Substantia nigra (tissue), 51 donors: ENCODE measurements at places on chromosomes 1 and 21.

- DNase-seq: no peak
These were observed 642 bp downstream of the MLLT11 start for GRCh38 chr1:151060657-151061421.

- no peak for DNase-seq
These were observed 26.7 kb upstream of the DIP2A start for GRCh38 chr21:46431884-46432488.

DNA sequence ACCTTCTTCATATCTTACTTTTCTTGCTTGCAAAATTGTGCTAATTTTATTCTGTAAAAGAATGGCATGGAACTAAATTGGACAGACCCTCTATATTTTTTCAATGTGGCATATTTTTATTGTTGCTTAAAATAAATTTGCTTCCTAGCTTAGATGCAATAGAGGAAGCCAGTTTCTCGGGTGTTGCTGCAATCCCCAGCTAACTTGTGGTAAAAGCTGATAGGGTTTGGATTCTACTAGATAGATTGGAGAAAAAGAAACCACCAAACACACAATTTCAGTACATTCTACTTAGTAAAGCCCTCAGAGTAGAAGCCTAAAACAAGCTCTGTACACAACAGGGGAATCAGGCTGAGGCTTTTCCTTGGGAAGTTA lies 49.5 kb upstream of the GCLM start:
- DNase-seq: no peak

DNA sequence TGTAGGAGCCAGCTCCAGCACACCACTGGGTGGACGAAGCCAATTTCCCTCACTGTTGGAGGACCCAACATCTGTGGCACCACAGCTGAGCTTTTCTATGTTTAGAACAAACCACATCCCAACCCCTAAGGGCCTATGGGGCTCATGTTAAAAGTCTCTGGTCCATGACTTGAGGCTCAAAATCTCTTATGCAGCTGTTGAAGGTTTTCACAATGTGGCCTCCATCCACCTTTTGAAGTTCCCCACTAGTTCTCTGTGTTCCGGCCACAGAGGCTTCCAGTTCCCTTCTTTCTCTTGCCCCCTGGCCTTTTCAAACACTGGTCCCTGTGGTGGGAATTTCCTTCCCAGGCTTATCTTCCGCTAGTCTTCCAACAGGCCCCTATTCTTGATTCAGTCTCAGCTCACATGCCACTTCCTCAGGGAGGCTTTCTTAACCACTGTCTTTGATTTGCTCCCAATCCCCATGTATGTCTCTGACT lies 3.9 kb upstream of the IFNLR1 start:
- DNase-seq: no peak

GRCh38 chr1:230632273-230632873 lies 9.9 kb upstream of the COG2 start:
- DNase-seq: no peak
